Activated CD4-positive, CD25-positive, alpha-beta regulatory T cell (primary cell): ENCODE measurements at places on chromosomes 16 and 17.
A peak's percentile ranks its signal among the peaks of the same experiment; 100 is the strongest.

- peak; percentile 25 for DNase-seq
These were observed 348.7 kb upstream of the TNRC6C start for GRCh38 chr17:77609553-77610517.

DNA sequence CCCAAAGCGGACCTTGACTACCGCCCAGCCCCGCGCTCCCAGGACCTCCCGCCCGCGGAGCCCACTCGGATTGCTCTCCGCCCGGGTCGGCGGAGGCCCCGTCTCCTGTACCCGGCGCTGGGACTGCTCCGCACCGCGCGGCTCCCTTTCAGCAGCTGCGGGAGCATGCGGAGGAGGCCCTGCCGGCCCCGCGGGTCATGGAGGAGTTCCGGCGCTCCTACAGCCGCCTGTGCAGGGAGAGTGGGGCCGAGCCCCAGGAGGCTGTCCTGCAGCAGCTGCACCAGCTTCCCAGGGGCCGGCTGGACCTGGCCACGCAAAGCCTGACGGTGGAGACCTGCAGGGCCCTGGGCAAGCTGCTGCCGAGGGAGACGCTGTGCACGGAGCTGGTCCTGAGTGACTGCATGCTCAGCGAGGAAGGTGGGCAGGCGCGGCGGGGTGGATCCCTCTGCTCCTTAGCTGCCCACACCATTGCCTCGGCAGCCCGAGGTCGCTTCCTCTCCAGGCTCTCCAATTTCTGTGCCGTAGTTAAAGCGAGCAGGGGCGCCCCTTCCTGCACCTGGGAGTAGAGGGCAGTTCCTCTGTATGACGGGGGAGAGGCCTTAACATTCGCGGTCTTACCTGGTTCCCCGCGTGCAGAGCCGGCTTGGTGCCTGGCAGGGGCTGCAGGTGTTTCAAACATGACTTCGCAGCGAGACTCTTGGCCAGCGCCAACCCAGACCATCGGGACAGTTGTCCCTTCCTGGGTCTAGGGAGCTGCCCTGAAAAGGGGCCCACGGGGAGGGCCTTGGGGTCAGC lies 539 bp downstream of the LRRC45 start:
- DNase-seq: no peak

GRCh38 chr17:15966183-15966878 lies 21.4 kb downstream of the ADORA2B start:
- no peak for DNase-seq

- DNase-seq: no peak
These were observed 158.3 kb upstream of the NOL11 start for GRCh38 chr17:67559381-67559966.

DNA sequence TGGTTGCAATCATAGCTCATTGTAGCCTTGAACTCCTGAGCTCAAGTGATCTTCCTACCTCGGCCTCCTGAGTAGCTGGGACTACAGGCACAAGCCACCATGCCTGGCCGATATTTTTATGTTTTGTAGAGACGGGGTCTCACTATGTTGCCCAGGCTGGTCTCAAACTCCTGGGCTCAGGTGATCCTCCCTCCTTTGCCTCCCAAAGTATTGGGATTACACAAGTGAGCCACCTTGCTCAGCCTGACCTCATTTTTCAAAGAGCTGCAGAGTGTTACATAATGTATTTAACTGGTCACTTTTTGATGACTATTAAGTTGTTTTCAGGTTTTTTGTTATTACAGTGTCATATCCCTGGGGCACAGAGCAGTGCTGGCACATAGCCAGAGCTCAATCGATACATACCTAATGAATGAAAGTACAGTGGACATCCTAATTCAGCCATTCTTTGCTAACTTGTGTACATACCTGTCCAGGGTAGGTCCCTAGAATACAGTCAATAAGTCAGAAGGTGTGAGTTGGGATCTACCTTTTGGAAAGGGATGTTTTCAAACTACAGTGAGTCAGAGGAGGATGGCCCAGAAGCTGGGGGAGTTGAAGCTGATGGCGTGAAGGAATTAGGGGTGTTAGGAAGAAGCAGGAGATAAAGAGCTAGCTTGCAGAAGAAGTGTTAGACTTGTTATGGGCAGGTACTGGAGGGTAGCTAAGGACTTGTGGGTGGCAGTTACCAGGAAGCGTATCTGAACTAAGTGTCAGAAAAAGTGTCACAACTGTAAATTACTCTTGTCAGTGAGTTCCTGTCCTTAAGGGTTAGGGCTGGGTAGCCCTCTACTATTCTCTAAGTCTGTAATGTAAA lies 20.1 kb upstream of the CYLD start:
- no peak for DNase-seq

DNA sequence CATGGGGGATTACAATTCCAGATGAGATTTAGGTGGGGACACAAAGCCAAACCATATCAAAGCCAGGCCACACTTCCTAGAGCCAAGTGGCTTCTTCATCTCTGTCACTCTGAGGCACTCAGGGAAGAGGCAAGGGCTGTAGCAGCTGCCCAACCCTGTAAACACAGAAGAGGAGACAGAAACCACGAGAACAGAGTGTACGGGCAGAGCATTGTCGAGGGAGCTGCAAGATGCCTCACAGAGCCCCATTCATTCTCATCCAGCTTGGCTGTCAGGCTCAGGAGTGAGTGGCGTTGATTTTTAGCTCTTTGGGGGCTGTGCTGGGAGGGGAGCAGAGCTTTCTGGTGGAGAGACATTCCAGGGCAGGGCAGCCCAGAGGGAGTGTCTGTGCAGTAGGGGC lies 117.2 kb upstream of the SALL1 start:
- no peak for DNase-seq

- DNase-seq: no peak
These were observed 2.5 kb downstream of the TUBB3 start for GRCh38 chr16:89925596-89926079.

DNA sequence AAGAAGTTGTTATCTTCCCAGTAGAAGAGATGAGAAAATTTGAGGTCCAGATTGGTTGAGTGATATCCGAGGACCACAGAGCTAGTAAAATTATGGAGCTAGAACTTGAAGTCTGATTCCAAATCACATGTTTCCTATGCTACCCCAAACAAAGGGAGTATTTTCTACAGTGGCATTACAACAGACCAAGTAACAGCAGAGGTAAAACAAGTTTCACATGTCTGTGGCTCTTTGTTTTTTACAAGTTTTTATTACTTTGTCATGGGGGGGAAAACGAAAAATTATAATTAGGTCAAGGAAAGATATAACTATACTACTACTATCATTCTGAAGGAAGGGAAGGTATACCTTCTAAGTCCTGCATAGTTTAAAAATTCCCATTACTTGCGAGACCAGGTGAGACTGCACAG lies 49.4 kb downstream of the KANSL1 start:
- DNase-seq: no peak

GRCh38 chr17:6894206-6894528 lies 62.6 kb upstream of the TEKT1 start:
- no peak for DNase-seq

DNA sequence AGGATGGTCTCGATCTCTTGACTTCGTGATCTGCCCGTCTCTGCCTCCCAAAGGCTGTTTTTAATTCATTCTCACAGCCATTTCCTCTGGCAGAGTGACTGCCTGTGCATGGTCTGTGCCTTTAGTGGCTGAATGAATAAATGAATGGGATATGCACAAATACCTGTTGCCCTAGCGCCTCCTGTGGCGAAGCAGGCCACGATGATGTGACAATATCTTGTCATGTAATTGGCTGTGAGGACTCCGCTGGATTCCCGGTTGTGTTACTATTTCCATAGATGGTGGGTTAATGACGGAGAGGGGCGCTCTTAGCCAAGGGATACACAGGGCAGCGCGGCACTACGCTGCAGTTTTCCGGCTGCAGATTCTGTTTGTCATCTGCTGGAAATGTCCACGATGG lies 26.8 kb upstream of the ENDOV start:
- DNase-seq: no peak
